Natural killer cell treated with Interleukin-12 subunit alpha and Interleukin-12 subunit beta and Interleukin-15 and Interleukin-18, amount 100 ng/mL, for 72 hours (primary cell): ENCODE measurements at places on chromosomes 7 and 10. TPM values are rescaled to one million over a fixed set of nuclear protein-coding genes. Genes with fewer than 3 reads are reported as not detected.

The CRCP gene
- 54.7 TPM for total RNA-seq

GRCh38 chr10:88118729-88119128 lies 255.3 kb downstream of the PTEN start:
- H3K4me3 ChIP-seq, result no peak overlapping the region
- no peaks in the 10 kb centered on the region for H3K36me3 ChIP-seq
- H3K27ac ChIP-seq, result no peak overlapping the region
- no peak for DNase-seq
- H3K4me1 ChIP-seq, result peaks cover 8% of the 10 kb centered on the region
- H3K27me3 ChIP-seq, result no peaks in the 10 kb centered on the region

The SEM1 gene
- 83.5 TPM for total RNA-seq

GRCh38 chr10:96671211-96671890 lies 49.0 kb downstream of the PIK3AP1 start:
- DNase-seq, result peak; percentile 71
- peak overlapping the region; percentile 79 for H3K4me3 ChIP-seq
- peak overlapping the region; percentile 98 for H3K27ac ChIP-seq

DNA sequence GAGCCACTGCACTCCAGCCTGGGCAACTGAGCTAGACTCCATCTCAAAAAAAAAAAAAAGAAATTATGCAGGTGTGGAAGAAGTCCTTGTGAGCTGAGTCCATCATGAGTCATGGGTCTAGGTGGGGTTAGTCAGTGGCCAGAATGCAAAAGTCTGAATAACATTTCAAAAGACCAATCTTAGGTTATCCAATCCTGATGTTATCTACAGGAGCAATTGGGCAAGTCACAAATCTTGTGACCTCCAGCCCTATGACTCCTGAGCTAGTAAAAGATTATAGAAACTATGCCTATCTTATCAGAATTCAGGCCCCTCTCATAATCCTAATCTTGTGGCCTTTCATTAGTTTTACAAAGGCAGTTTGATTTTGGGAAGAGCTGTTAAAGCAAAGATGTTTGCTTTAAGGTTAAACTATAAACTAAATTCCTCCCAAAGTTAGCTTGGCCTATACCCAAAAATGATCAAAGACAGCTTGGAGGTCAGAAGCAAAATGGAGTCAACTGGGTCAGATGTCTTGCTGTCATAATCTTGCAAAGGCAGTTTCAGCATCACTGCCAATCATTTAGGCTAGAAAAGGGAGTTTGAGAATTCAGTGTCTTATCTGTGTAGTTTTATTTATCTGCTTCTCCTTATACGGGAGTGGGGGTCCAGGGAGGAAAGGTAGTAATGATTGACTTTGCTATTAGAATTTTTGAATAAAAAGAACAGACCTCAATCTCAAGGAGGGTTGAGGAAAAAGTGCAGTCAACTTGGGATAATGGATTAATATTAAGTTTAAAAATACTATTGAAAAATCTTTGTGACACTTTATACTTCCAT lies 71.2 kb upstream of the TRIM24 start:
- H3K4me3 ChIP-seq, result no peak overlapping the region
- H3K4me1 ChIP-seq, result no peaks in the 10 kb centered on the region
- no peak for DNase-seq
- no peak overlapping the region for H3K27ac ChIP-seq
- H3K27me3 ChIP-seq, result no peaks in the 10 kb centered on the region
- no peaks in the 10 kb centered on the region for H3K36me3 ChIP-seq

DNA sequence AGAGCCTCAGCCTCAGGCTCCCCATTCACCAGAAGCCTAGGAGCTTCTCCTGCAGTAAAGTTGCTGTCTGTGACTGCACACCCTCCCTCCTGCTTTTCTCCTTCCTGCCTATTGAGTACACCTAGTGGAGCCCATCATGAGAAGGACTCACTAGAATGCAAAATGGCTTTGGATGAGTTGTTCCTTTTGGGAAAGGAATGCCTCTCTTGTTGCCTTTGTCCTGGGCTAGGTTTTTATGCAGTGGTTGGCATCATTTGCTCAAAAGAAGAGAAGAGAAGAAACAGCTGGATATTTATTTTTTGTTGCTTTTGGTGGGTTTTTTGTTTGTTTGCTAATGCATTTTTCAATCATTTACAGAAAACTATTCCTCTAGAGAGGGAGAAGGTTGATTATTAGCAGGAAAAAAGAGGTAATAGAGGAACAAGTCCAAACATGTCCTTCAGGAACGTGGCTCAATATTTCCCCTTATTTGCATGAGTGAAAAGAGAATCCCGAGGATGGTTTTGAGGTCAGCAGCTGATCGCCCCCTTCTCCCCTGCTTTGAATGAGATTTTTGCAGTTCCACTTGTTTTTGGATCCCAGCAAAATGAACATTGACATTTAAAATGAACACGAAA lies 369.9 kb upstream of the NRP1 start:
- no peak for DNase-seq
- peaks cover 27% of the 10 kb centered on the region for H3K27me3 ChIP-seq
- H3K4me1 ChIP-seq, result no peaks in the 10 kb centered on the region
- H3K36me3 ChIP-seq, result no peaks in the 10 kb centered on the region

The ZRANB1 gene
- 13.0 TPM for total RNA-seq

DNA sequence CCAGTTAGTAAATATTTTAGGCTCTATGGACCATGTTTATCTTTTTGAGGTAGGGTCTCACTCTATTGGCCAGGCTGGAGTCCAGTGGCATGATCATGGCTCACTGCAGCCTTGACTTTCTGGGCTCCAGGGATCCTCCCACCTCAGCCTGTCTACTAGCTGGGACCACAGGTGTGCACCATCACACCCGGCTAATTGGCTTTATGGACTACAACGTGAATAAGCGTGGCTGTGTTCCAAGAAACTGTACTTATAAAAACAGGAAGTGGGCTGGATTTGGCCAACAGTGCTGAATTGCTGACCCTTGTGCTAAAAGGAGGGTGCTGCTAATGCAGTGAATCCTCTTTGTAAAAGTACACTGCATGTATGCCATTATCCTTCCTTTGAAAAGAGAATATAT lies 111.7 kb upstream of the CDK13 start:
- H3K36me3 ChIP-seq, result no peaks in the 10 kb centered on the region
- no peak overlapping the region for H3K27ac ChIP-seq
- DNase-seq, result no peak
- peaks cover 55% of the 10 kb centered on the region for H3K27me3 ChIP-seq
- no peak overlapping the region for H3K4me3 ChIP-seq

The GSTO2 gene
- total RNA-seq, result 0.93 TPM

The UTF1 gene
- total RNA-seq, result not detected

The PLA2G12B gene
- total RNA-seq, result not detected

DNA sequence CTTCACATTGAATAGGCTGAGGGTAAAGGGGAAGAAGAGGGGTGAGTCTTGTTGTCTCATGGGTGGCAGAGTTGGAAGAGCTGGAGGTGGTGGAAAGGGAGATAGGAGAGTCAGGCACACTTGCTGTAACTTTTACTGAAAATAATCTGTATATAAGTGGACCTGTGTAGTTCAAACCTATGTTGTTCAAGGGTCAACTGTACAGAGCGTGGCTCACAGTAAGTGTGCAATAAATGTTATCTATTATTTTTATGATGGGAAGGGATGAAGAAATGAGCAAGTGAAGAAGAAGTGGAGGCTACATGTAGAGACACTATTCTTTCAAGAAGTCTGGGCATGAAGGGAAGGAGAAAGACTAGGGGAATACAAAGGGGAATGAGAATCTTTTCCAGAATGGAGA lies 71.5 kb upstream of the FAM133B start:
- H3K27ac ChIP-seq, result no peak overlapping the region
- H3K4me1 ChIP-seq, result peaks cover 34% of the 10 kb centered on the region
- no peak overlapping the region for H3K4me3 ChIP-seq
- no peaks in the 10 kb centered on the region for H3K27me3 ChIP-seq
- DNase-seq, result no peak
- peaks cover 21% of the 10 kb centered on the region for H3K36me3 ChIP-seq

The CACNB2 gene
- not detected for total RNA-seq

DNA sequence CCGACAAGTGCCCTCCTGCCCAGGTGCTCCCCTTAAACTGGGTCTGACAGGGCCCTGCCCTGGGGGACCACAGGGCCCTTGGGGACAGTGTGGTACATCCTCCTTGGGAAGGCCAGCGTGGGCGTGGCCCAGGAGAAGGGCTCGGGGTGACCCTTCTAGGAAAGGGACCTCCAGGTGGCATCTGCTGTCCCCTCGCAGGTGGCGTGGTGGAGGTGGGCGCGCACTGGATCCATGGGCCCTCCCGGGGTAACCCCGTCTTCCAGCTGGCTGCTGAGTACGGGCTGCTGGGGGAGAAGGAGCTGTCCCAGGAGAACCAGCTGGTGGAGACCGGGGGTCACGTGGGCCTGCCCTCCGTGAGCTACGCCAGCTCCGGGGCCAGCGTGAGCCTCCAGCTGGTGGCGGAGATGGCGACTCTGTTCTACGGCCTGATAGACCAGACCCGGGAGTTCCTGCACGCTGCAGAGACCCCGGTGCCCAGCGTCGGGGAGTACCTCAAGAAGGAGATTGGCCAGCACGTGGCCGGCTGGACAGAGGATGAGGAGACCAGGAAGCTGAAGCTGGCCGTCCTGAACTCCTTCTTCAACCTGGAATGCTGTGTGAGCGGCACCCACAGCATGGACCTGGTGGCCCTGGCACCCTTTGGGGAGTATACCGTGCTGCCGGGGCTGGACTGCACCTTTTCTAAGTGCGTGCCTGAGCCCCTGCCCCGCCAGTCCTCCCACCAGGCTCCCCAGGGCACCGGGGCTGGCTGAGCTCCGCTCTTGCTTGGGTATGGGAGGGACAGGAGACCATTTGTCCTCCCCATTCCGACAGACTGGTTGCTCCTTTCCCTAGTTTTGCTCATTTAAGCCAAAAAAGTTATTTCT lies 972 bp downstream of the PAOX start:
- H3K27me3 ChIP-seq, result no peaks in the 10 kb centered on the region
- no peaks in the 10 kb centered on the region for H3K36me3 ChIP-seq
- peaks cover 4% of the 10 kb centered on the region for H3K4me1 ChIP-seq

The CARD11 gene
- total RNA-seq, result 80.8 TPM

- H3K27ac ChIP-seq, result no peak overlapping the region
- H3K36me3 ChIP-seq, result no peaks in the 10 kb centered on the region
- no peak overlapping the region for H3K4me3 ChIP-seq
- no peaks in the 10 kb centered on the region for H3K27me3 ChIP-seq
Observed at GRCh38 chr10:131677671-131678070, 223.1 kb upstream of the PPP2R2D start.

- H3K27me3 ChIP-seq, result peaks cover 8% of the 10 kb centered on the region
- no peak for DNase-seq
- H3K4me3 ChIP-seq, result no peak overlapping the region
- H3K36me3 ChIP-seq, result no peaks in the 10 kb centered on the region
- no peaks in the 10 kb centered on the region for H3K4me1 ChIP-seq
Observed at GRCh38 chr10:44105696-44106095, 279.2 kb downstream of the CXCL12 start.

DNA sequence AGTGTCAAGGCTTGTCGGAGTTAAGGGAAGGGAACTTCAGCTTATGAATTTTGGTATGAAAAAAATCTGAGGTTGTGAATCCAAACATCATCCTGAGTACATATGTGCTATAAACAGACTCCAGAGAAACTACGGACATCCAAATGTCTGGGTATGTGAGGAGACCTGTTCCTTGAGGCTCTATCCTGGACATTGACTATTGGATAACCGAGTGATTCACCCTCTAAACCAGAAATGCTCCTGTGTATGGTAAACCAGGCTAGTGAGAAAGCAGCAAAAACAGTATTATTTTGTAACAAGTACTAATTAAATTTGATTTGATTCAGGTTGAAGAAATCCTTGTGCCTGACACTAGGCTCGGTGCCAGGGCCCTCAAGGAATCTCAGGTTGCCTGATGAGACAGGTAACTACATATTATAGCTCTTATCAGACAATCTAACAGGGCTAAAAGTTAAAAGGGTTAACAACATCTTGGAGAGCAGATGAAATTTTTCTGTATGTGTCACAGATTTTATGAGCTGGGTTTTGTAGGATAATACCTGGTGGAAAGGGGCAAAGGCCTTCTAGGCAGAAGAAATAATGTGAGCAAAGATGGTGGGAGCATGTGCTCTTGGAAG lies 10.4 kb upstream of the STOX1 start:
- H3K4me3 ChIP-seq, result no peak overlapping the region
- H3K4me1 ChIP-seq, result no peaks in the 10 kb centered on the region
- DNase-seq, result no peak
- H3K27ac ChIP-seq, result no peak overlapping the region
- no peaks in the 10 kb centered on the region for H3K36me3 ChIP-seq

The RNF32 gene
- total RNA-seq, result not detected

DNA sequence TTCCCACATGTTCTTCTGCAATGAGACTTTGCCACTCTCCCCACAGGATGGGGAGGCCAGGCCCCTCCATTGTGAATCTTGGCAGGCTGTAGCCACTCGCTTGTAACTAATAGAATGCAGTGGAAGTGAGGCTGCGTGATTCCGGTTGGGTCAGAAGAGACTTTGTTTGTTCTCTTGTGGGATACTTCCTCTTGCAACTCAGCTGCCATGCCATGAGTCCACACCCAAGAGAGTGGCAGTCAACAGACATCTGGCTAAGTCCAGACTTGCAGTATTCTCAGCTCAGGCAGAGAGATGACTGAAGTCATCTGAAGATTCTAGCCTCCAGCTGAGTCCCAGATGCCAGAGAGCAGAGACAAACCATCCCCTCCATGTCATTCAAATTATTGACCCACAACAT lies 153.4 kb upstream of the GDF10 start:
- no peak overlapping the region for H3K27ac ChIP-seq
- H3K4me3 ChIP-seq, result no peak overlapping the region
- no peaks in the 10 kb centered on the region for H3K4me1 ChIP-seq
- no peak for DNase-seq
- no peaks in the 10 kb centered on the region for H3K36me3 ChIP-seq
- H3K27me3 ChIP-seq, result peaks cover 10% of the 10 kb centered on the region

GRCh38 chr10:70433581-70434280 lies 7.8 kb downstream of the NODAL start:
- no peaks in the 10 kb centered on the region for H3K36me3 ChIP-seq
- no peak overlapping the region for H3K27ac ChIP-seq
- H3K4me1 ChIP-seq, result peaks cover 11% of the 10 kb centered on the region
- no peak overlapping the region for H3K4me3 ChIP-seq

The FFAR4 gene
- total RNA-seq, result not detected

DNA sequence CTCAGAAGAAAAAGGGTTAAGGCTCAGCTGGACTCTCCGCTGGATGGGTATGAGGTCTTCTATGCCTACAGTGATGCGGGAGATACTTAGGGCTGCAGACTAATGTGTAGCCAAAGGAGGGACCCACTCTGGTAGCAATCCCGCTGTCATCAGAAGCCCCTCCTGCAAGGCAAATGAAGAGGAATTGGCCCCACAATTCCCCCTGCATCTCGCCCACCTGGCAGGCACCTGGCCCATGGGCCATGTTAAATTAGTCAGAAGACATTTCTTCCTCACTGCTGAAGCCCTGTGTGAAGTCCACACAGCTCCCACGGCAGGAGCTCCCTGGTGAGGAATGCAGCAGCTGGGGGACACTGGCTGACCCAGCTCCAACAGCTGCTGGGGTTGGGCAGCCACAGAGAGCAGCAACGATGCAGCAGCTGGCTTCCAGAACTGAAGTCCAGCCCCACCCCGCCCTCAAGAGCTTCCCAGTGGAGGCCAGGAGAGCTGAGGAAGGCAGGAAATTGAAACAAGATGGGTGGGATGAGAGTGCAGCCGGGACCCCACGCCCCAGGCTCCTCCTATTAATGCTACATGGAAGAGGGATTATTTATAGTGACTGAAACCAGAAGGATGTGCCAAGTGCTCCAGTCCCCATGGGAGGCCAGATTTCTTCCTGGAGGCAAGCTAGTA lies 5.5 kb downstream of the VSTM4 start:
- H3K27me3 ChIP-seq, result peaks cover 5% of the 10 kb centered on the region
- no peak overlapping the region for H3K27ac ChIP-seq
- peaks cover 2% of the 10 kb centered on the region for H3K4me1 ChIP-seq
- H3K36me3 ChIP-seq, result no peaks in the 10 kb centered on the region
- no peak for DNase-seq

The BICC1 gene
- 0.26 TPM for total RNA-seq
